Placental pericyte (primary cell): ENCODE measurements at places on chromosomes 6 and 20. TPM values are rescaled to one million over a fixed set of nuclear protein-coding genes. Genes with fewer than 3 reads are reported as not detected.

PABPC1L gene
- total RNA-seq, result 14.3 and 17.3 TPM in 2 replicates

GFOD1 gene
- 9.4 and 10.3 TPM in 2 replicates for total RNA-seq

HEY2 gene
- total RNA-seq, result under 0.01 TPM in 1 of 2 replicates, not detected in the other

XKR7 gene
- not detected in 2 replicates for total RNA-seq

STX11 gene
- total RNA-seq, result 1.0 and 2.6 TPM in 2 replicates

BCAS1 gene
- under 0.01 TPM in 1 of 2 replicates, not detected in the other for total RNA-seq

BANF2 gene
- not detected in 2 replicates for total RNA-seq

RUNX2 gene
- 9.0 and 18.3 TPM in 2 replicates for total RNA-seq

TCF15 gene
- not detected in 2 replicates for total RNA-seq

SYTL3 gene
- 1.5 and 3.1 TPM in 2 replicates for total RNA-seq

ZBTB46 gene
- 3.3 and 20.5 TPM in 2 replicates for total RNA-seq

LST1 gene
- not detected in 2 replicates for total RNA-seq

TP53TG5 gene
- total RNA-seq, result not detected in 2 replicates

MAN1A1 gene
- total RNA-seq, result 55.0 and 131 TPM in 2 replicates

TRIM31 gene
- total RNA-seq, result not detected in 2 replicates

CD109 gene
- 44.4 and 80.0 TPM in 2 replicates for total RNA-seq

MLIP gene
- total RNA-seq, result 0.44 TPM in 1 of 2 replicates, not detected in the other
